ENCODE measurements at places on chromosomes 6 and 20. TPM values are rescaled to one million over a fixed set of nuclear protein-coding genes. Genes with fewer than 3 reads are reported as not detected.

The GNAS-AS1 gene
- not detected for total RNA-seq

The SPTLC3 gene
- total RNA-seq: 0.46 TPM

- H3K27me3 ChIP-seq: peaks cover 2% of the 10 kb centered on the region
- H3K36me3 ChIP-seq: no peaks in the 10 kb centered on the region
- H3K4me3 ChIP-seq: no peak overlapping the region
Measured at GRCh38 chr6:169833258-169833794, 81.9 kb downstream of the ERMARD start.

The OOEP gene
- total RNA-seq: not detected

- H3K27me3 ChIP-seq: no peaks in the 10 kb centered on the region
- H3K4me1 ChIP-seq: peaks cover 31% of the 10 kb centered on the region
- H3K27ac ChIP-seq: peak overlapping the region; percentile 71
- no peaks in the 10 kb centered on the region for H3K36me3 ChIP-seq
- no peak overlapping the region for H3K4me3 ChIP-seq
- peak; percentile 51 for DNase-seq
Measured at GRCh38 chr6:44062771-44063560, 64.3 kb downstream of the MRPL14 start.

DNA sequence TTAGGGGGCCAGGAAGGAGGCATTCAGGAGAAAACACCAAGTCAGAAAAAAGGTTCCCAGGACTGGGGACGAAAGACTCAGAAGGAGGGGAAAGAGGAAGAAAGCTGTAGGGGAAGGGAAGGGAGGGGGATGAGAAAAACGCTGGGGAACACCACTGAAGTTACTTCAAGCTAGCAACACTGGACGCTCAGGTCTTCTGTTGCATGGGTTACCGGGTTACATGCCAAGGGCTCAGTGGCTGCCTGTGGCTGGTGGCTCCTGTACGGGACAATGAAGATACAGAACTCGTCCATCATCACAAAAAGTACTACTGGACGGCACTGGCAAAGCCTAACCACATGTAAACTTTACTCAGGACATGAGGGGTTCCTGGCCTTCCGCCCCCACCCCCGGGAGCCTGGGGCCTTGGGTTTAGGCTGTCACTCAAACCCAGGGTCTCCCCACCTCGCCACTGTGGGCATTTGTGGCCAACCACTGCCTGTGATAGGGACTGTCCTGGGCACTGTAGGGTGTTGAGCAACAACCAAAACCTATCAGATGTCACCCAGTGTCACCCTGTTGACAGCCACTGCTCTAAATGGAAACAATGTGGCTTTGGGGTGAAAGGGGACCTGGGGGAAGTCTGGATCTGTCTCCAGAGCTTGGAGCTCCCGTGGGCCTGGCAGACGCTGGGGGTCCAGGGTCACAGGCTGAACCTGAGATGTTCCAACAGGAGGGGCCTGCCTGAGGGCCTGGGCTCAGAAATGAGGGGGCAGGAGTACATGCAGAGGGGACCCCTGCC lies 40.3 kb upstream of the CD93 start:
- no peaks in the 10 kb centered on the region for H3K27me3 ChIP-seq
- H3K4me1 ChIP-seq: peaks cover 15% of the 10 kb centered on the region
- DNase-seq: peak; percentile 79

The MUCL3 gene
- not detected for total RNA-seq

All from gastrocnemius medialis (tissue), 4 donors.